ENCODE measurements at places on chromosomes 12 and 14.

DNA sequence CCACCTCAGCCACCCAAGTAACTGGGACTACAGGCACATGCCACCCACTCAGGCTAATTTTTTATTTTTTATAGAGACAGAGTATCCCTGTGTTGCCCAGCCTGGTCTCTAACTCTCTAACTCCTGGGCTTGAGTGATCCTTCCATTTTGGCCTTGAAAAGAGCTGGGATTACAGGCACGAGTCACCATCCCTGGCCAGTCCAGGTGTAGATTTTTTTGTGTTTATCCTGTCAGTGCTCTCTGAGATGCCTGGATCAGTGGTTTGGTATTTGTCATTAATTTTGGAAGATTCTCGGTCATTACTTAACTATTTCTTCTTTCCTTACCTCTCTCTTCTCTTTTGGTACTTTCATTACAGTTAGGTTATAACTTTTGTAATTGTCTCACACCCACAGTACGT lies 5.3 kb upstream of the HIF1A start:
- DNase-seq: no peak

- no peak for DNase-seq
Measured at GRCh38 chr14:84581041-84581440, 948.9 kb upstream of the FLRT2 start.

GRCh38 chr12:29744365-29744764 lies 39.4 kb downstream of the TMTC1 start:
- DNase-seq: no peak

DNA sequence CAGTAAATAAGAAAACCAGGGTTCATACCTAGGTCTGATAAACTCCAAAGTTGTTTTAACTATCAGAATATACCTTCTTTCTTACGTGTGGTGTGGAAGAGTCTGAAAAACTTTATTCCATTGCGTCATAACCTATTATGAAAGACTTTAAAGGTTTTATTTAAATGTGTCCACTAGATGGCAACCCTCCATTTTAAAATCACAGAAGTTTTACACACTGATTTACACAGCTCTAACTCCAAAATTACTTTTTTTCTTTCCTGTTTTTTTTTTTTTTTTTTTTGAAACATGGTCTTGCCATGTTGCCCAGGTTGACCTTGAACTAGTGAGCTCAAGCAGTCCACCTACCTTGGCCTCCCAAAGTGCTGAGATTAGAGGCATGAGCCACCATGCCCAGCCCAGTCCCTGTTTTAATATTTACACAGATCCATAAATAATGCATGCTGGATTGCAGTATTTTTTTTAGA lies 17.3 kb upstream of the TMPRSS12 start:
- peak; percentile 67 for DNase-seq

DNA sequence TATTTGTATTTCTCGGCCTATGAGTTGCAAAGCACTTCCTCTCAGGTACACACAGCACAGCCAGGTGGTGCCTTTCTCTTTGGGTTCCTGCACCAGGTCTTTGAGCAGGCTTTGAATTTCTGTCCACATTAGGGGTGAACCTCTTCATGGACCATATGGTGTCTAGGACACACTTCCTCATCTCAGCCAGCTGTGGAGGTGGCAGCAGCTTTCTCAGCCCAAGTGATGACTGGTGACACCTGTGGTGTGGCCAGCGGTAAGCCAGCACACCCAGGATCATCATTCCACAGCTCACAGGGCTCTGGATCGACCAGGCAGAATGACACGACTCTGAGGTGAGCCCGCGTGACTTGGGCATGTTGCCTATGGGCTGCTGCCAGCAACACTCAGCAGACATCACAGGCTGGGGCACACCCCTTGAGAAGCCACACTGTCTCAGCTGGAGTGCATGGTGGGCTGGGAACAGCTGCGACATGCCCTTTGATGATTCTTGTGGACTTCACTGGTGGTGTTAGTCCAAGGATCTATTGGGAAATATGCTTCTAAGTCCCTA lies 36.8 kb downstream of the SLC5A8 start:
- DNase-seq: no peak

- DNase-seq: no peak
Measured at GRCh38 chr12:70849265-70849960, 71.1 kb downstream of the PTPRR start.

DNA sequence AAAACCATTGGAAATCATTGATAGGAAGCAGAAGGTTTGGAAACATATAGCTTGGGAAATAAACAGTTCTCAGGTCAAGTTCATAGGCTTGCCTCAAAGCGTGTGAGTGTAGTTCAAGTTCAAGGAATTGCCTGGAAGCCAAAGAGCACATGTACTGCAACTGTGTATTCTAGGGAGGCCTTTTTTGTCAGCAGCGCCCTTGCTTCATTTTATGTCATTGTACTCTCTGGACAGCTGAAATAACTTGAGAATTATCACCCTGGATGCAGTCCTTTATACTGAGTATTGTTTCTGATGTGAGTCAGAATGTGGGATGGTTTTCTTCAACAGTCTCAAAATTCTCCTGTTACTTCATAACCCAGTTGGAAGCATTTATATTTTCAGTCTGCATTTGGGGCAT lies 16.0 kb upstream of the EVL start:
- no peak for DNase-seq

GRCh38 chr12:67531051-67531450 lies 117.5 kb upstream of the DYRK2 start:
- DNase-seq: no peak

GRCh38 chr14:46887144-46887543 lies 235.6 kb upstream of the RPL10L start:
- DNase-seq: no peak

DNA sequence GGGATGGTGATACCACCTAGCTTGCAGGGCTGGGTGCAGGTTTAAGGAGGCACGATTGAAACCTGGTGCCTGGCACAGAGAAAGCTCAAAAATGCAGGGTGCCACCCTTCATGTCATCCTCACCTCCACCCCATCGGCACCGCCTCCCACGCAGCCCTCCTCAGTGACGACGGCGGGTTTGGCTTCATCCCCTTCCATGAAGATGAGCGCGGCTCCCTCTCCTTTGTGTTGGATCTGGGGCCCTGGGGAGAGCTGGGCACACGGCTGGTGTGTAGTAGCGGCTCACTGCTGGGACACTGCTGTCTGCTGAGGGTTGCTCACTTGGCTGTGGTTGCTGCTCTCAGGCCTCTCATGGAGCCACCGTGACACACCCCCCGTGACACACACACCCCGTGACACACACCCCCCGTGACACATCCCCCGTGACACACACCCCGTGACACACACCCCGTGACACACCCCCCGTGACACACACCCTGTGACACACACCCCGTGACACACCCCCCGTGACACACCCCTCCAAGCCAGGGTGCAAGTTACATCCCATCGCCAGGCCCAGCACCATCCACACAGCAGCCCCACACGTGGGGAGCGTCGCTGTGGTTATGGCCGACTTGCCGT lies 42.9 kb upstream of the FZD10 start:
- DNase-seq: no peak

- no peak for DNase-seq
Measured at GRCh38 chr12:45986641-45987339, 3.6 kb downstream of the SCAF11 start.

- no peak for DNase-seq
Measured at GRCh38 chr14:68160779-68161546, 341.4 kb downstream of the RAD51B start.

GRCh38 chr14:58014778-58015177 lies 137.2 kb downstream of the ARMH4 start:
- DNase-seq: no peak

DNA sequence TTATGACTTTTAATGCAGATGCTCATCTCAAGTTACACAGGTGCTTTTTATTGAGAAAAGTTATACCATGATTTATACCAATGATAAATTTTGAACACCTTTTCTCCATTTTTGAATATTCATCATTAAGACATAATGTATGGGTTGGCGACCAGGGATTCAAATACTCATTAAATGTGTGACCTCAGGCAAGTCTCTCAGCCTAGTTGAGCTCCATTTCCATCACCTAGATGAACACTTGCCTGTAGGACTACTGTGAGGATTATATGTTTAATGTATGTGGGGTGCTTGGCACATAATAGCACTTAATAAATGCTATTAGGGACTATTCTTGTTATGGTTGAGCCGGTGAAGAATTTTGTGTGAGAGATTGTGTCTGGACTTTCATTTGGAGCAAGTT lies 228.6 kb downstream of the CHST11 start:
- no peak for DNase-seq

DNA sequence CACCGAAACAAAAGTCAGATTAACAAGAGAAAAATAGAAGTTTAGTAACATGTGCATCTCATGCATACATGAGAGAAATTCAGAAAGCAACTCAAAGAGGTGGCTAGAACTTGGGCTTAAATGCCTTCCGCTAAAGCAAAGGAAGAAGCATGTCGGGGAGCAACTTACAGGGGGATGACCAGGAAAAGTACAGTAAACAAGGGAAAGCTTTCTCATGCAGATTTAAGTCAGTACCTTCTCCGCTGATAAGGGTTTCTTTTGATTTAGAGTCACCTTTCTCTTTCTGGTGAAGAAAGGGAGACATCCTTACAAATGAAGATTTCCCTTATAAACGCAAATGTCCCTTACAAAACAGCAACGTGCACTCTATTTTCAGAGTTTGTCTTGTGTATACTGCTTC lies 6.0 kb upstream of the RNASE6 start:
- no peak for DNase-seq

- DNase-seq: no peak
Measured at GRCh38 chr14:89219051-89219450, 198.0 kb downstream of the FOXN3 start.

DNA sequence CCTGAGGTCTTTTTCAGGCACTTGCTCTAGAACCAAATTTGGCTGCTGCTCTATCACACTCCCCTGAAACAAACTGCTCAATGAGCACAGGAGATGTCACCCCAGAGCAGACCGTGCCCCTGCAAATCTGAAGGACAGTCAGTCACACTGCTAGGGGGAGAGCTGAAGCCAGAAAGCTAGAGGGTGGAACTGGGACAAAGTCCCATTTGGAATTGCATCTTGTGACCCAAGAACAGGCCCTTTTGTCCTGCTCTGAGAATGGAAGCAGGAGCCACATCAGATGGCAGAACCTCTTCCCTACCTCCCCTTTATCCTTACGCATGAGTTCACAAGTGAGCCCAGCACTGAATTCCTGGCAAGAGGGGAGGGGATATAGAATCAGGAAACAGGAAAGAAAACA lies 64.7 kb downstream of the MAP3K9 start:
- DNase-seq: no peak

GRCh38 chr12:26195641-26196420 lies 458 bp downstream of the SSPN start:
- no peak for DNase-seq

- DNase-seq: no peak
Measured at GRCh38 chr12:7090222-7090998, 1.8 kb downstream of the C1R start.

DNA sequence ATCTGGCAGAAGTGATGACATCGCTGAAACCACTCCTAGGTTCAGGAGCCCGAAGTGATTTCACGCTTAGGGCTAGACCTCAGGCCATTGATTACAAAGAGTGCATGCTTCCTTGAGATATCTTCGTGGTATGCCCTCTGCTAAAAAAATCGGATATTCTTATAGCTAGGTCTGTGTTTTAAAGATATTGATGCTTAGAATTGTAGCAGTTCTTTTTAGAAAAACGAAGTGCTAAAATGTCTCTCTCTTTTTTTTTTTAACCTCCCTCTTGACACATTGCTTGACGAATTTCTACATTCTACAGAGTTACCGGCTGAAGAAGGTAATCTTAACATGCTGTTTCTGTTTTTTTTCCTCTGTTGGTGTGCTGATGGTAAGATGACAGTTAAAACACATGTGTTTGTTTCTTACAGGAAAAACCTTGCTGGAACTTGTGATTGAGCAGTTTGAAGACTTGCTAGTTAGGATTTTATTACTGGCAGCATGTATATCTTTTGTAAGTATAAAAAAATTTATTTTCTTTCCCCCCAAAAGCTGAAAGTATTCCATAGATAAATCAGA lies 1.3 kb downstream of the ATP2A2 start:
- no peak for DNase-seq

GRCh38 chr14:36672095-36672494 lies 10.4 kb downstream of the PAX9 start:
- no peak for DNase-seq

GRCh38 chr14:91397965-91398591 lies 19.5 kb downstream of the CCDC88C start:
- no peak for DNase-seq
